Transverse colon (tissue), 4 donors: ENCODE measurements at places on chromosomes 7 and 10. TPM values are rescaled to one million over a fixed set of nuclear protein-coding genes. Genes with fewer than 3 reads are reported as not detected.

Gene COPS6
- 61.3 TPM for total RNA-seq

Gene GJC3
- not detected for total RNA-seq

Gene SLC29A4
- 1.1 TPM for total RNA-seq

DNA sequence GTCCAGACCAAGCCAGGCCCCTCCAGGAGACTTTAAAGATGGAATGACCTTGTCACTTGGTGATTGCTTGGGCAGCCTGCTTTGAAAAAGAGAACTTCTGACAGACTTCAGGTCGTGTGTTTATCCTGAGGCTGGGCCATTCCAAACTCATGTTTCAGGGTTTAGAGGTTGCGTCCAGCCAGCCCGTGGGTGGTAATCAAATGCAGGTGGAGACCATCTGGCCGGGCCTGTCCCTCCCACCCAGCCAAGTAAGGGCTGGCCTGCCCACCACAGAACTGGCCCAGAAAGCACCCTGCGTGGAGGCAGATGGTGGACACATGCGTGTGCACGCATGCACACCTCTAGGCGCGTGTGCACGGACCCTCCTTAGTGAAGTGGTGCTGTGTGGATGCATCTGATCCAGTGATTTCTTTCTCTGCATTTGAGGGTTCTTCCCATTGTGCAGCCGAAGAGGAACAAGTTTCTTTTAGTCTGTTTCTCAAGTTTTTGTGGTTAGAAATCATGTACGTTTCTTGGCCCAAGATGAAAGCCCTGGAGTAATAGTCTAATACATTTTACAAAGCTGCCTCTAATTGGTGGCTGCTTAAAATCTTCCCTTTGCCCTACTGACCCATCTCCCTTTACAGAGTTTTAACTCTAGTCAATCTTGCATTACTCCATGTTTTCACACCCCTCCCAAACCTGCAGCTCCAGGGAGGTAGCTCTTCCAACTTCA is 43.0 kb downstream of the SUFU start:
- no peaks in the 10 kb centered on the region for H3K36me3 ChIP-seq
- H3K4me3 ChIP-seq: no peak overlapping the region
- H3K4me1 ChIP-seq: peaks cover 5% of the 10 kb centered on the region
- no peaks in the 10 kb centered on the region for H3K27me3 ChIP-seq
- no peak for DNase-seq

DNA sequence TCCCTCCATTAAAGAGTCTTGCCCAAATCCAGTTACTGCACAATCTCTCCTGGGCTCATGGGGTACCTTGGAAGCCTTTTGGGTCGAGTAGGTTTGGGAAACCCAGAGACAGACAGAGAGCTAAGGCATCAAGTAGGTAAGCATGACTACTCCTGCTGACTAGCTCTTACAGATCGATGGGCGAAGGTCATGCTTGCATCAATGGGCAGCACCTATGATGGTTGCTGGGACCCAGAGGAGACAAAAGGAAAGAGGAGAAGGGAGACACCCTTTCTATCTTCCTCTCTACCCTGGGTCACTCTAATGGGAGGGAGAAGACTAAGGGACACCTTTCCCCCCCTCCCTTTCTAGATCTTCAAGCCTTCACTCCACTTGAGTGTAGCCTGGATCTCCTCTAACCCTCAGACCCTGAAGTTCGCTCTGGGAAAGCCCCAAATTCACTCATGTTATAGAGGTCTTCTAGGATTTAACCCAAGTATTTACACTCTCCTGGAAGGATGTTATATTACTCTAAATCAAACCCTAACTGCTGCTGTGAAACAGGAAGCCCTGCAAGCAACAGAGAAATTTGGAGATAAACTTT is 31.6 kb upstream of the ZNF746 start:
- H3K36me3 ChIP-seq: no peaks in the 10 kb centered on the region
- no peaks in the 10 kb centered on the region for H3K4me1 ChIP-seq
- H3K4me3 ChIP-seq: no peak overlapping the region

- H3K27ac ChIP-seq: peak overlapping the region; percentile 66
- DNase-seq: peak; percentile 59
- H3K27me3 ChIP-seq: no peaks in the 10 kb centered on the region
- H3K36me3 ChIP-seq: no peaks in the 10 kb centered on the region
- H3K4me1 ChIP-seq: no peaks in the 10 kb centered on the region
Observed at GRCh38 chr10:119517235-119518141, 25.0 kb downstream of the RGS10 start.

DNA sequence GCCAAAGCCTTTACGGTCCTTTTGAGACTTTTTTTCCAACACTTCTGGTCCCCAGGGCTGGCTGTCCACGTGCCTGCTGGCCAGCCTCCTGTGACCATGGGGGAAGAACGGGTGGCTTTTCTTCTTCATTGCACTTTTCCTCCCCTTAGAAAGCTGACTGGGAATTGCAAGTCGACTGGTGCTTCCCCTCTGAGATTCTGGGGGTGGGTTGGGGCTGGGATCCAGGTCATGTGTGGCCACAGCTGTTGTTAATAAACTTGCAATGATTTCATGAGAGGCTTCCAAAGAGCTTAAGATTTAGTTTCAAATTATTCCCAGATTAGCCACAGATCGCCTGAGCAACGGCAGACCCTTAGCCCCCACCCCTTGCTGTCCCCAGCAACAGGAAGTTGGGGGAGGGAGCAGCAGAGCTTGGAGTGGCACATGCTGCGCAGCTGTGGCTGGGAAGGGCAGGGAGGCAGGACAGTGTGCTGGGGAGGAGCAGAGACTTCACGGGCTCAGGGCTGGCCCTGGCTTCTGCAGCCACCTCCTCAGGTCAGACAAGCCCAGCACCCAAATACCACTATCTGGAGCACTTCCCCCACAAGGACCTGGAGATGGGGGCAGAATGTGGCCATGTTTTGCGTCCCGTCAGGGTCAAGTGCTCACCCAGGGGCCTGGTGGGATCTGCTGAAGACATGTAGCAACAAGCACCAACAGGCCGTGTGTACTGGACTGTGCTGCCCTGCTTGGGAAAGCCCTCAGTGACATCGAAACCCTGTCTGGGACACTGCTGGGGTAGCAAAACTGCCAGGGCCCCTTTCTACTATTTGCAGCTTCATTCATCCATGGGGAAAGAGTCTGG is 147.1 kb downstream of the RNF216 start:
- H3K4me1 ChIP-seq: peaks cover 48% of the 10 kb centered on the region
- peak; percentile 65 for DNase-seq
- no peaks in the 10 kb centered on the region for H3K27me3 ChIP-seq
- H3K4me3 ChIP-seq: no peak overlapping the region

DNA sequence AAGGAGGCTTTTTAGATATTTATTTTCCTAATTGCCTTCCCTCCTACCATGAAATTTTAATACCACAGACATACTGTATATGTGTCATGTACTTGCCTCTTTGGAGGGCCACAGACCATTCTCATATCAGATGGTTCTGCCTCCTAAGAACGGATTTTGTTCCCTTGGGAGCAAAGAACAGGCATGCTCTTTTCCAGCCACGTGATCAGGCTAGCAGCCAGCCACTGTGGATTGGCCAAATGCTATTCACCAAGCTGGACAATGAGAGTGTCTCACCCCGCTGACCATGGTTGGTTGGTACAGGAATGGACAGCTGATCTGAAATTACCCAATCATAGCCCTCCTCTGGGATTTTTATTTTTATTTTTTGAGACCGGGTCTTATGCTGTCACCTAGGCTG is 21.5 kb upstream of the CRHR2 start:
- H3K4me1 ChIP-seq: no peaks in the 10 kb centered on the region
- no peaks in the 10 kb centered on the region for H3K27me3 ChIP-seq
- DNase-seq: no peak
- no peak overlapping the region for H3K4me3 ChIP-seq
- H3K27ac ChIP-seq: no peak overlapping the region

- DNase-seq: no peak
- no peaks in the 10 kb centered on the region for H3K36me3 ChIP-seq
- peaks cover 6% of the 10 kb centered on the region for H3K27me3 ChIP-seq
- H3K4me3 ChIP-seq: no peak overlapping the region
- no peaks in the 10 kb centered on the region for H3K4me1 ChIP-seq
Observed at GRCh38 chr7:143222782-143223181, 945 bp downstream of the TAS2R40 start.

GRCh38 chr10:120977897-120978296 is 126.7 kb downstream of the WDR11 start:
- peak overlapping the region; percentile 8 for H3K27ac ChIP-seq
- no peak overlapping the region for H3K4me3 ChIP-seq
- peaks cover 17% of the 10 kb centered on the region for H3K4me1 ChIP-seq
- H3K36me3 ChIP-seq: no peaks in the 10 kb centered on the region

DNA sequence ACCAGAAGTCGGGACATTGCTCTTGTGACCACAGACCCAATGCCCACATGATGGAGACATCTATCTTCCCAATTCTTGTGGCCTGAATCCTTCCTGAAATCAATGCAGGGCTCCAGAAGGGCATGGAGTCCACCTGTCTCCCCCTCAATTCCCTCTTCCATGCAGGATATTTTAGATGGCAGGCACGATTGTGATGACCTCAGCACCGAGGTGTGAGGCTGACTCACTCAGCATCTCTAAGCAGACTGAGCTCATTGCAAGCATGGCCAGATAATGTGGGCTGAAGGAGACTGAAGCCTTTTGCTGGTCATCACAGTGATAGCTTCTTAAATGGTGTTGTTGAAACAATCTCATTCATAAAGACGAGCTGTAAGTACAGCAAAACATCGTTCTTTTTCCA is 374.9 kb upstream of the PODXL start:
- H3K4me3 ChIP-seq: no peak overlapping the region
- H3K27me3 ChIP-seq: no peaks in the 10 kb centered on the region
- H3K27ac ChIP-seq: no peak overlapping the region
- DNase-seq: no peak
- no peaks in the 10 kb centered on the region for H3K4me1 ChIP-seq

DNA sequence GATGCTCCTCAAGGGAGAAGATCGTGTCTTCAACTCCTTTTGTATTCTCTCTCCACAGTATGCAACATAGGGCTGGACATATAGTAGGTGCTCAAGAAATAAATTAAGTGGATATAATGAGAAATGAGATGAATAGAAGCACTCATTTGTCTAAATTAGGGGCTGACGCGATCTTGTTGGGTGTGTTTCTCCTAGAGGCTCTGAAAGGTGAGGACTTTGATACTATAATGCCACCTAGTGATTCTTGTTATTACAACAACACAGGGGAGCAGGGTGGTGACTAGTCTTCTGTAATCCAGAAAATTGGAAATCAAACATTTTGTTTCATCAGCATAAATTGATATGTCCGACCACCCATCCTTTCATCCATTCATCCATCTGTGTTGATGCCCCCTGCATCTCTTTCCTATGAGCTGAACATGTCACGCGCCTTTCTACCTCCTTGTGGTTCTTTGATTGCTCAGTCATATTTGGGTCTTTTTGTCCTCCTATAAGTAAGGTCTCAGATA is 3.5 kb upstream of the CFAP58 start:
- DNase-seq: no peak
- peak overlapping the region; percentile 46 for H3K27ac ChIP-seq
- H3K4me1 ChIP-seq: peaks cover 12% of the 10 kb centered on the region
- H3K4me3 ChIP-seq: no peak overlapping the region
